ENCODE measurements at places on chromosomes 1 and 21.

GRCh38 chr1:39933956-39934941 is 20.7 kb upstream of the MFSD2A start:
- no peak for DNase-seq

DNA sequence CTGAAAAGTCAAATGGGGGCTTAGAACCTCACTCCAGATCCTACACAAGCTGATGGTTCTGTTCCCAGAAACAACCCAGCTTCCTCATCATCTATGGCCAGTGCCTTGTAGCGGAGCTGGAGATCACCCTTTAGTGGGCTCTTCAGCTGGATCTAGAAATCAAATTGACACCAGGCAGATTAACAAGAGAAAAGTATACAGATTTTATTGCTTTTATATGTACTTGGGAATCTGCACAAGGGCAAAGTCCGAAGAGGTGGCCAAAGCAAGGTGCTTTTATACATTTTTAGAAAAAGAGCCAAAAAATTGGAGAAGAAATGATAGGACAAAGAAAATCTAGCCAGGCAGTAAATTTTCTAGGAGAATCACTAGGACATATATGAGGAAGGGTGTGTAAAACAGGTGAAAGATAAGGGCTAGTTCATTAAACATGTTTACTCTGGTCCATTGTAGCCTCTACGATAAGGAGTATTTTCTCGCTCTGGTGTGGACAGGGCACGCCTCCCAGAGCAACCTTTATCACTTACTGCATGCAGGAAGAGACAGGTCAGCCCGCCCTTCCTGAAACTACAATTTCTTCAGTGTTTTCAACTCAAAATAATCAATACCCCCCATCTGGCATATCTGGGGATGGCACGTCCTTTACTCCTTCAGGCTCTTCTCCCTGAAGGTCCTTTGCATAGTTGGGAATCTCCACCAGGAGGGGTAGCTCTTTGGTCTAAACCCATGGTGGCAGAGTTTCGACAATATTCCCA is 14.0 kb upstream of the LGALS8 start:
- no peak for DNase-seq

DNA sequence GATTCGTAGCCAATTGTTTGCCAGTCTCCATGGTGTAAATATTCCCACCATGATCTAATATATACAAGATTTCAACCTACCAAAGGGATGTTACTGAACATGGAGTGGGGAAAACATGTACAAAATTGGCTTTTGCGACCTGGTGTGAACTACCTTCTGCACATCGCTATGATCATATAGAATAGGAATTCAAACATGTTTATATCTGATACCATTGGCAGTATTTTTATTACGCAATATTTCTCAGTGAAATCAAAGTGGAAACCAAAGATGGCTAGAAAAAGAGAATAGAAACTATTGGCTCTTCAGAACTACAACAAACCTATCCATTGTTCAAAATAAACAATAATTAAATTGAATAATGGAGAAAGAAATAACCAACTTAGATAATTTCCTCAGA is 285.1 kb downstream of the TPR start:
- DNase-seq, result no peak

- DNase-seq, result no peak
These were observed 9.4 kb downstream of the GLUL start for GRCh38 chr1:182381962-182382819.

GRCh38 chr1:2465371-2466269 is 10.5 kb upstream of the PLCH2 start:
- no peak for DNase-seq

GRCh38 chr1:23400324-23401114 is 24.0 kb downstream of the TCEA3 start:
- no peak for DNase-seq

GRCh38 chr1:17094664-17095063 is 24.6 kb downstream of the PADI2 start:
- no peak for DNase-seq

GRCh38 chr1:109096120-109096519 is 5.6 kb downstream of the TMEM167B start:
- no peak for DNase-seq

GRCh38 chr1:206495011-206495461 is 12.3 kb upstream of the RASSF5 start:
- no peak for DNase-seq

DNA sequence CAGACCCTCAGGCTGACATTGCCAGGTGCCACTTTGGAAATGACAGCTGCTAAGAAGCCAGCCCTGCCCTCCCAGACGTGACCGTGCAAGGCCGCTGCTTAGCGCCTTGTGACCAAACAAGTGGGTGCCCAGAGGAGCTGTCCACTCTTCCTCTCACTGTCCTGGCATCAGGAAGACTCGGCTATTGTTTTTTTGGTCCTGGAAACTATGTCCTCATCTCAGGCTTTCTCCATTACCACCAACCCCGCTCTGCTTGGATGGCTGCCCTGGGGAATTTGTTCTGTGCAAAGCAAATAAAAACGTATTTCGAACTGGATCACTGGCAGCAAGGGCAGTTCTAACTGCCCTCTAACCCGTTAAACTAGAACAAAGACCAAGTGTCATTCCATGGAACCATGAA is 13.7 kb upstream of the TENT5C start:
- DNase-seq, result no peak

GRCh38 chr1:194300776-194301175 is 1114.4 kb upstream of the B3GALT2 start:
- no peak for DNase-seq

- no peak for DNase-seq
These were observed 2.6 kb downstream of the PTAFR start for GRCh38 chr1:28173980-28174297.

GRCh38 chr1:200294241-200294640 is 115.6 kb downstream of the ZNF281 start:
- DNase-seq, result no peak

- peak; percentile 35 for DNase-seq
These were observed 36.7 kb downstream of the ERI3 start for GRCh38 chr1:44318097-44319088.

DNA sequence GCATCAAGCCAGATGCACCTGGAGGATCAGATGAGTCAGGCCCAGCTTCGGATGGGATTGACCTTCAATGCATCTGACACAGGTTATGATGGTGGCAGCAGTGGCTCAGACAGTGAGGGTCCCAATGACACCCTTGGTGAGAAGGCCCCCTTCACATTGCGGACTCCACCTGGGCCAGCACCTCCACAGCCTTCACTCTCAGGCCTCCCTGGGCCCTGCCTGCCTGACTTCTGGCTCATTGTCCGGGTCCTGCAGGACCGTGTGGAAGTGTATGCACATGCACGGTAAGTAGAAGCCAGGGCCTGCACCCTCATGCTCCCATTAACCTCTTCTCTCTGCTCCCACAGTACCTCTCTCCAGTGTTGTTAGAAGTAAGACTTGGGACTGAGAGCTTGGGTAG is 20.8 kb downstream of the HYI start:
- DNase-seq, result peak; percentile 1

- no peak for DNase-seq
These were observed 137.9 kb downstream of the SLC45A1 start for GRCh38 chr1:8455700-8456307.

- no peak for DNase-seq
These were observed 5.4 kb downstream of the KRTAP10-12 start for GRCh38 chr21:44702111-44702972.

DNA sequence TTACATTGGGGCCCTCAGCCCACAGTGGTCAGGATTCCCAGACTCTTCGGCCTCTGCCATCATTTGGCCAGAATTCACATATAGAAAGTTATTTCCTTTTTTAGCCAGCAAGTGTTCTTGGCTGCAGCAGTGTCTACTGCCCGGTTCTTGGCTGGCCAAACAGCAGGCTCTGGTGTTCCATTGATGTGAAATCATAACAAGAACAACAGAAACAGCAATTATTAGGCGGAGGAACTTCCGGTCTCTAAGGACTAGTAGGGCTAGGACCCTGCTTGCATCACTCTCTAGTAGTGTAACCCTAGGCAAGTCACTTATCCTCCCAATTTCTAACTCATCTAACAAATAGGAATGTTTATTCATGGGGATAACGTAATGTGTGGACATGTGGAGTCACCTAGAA is 8.7 kb upstream of the GJA5 start:
- no peak for DNase-seq

- DNase-seq, result no peak
These were observed 43.1 kb downstream of the KIF21B start for GRCh38 chr1:200980452-200980772.

GRCh38 chr1:194866153-194866552 is 1679.7 kb upstream of the B3GALT2 start:
- DNase-seq, result no peak

DNA sequence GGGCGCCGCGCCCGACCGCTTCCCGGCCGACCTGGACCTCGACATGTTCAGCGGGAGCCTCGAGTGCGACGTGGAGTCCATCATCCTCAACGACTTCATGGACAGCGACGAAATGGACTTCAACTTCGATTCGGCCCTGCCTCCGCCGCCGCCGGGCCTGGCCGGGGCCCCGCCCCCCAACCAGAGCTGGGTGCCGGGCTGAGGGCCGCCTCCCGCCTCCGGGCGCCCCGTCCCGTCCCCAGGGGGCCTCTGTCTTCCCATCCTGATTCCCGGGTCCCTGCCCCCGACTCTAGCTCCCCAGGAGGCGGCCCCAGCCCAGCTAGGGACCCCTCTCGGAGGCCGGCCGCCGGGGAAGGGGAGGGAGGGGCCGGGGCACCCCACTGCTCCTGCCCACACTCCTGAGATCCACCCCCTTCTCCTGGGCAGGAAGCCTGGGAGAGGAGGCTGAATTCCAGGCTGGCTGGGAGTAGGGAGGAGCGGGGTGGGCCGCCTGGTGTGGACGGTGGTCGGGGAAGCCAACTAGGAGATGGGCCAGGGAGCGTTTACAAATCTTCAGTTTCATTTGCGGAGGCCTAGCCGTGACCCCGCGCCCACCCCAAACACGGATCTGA is 21.4 kb downstream of the FOXO6 start:
- no peak for DNase-seq

- DNase-seq, result no peak
These were observed 1.2 kb downstream of the CHD5 start for GRCh38 chr1:6178751-6179563.

GRCh38 chr1:5733596-5733995 is 258.6 kb downstream of the NPHP4 start:
- no peak for DNase-seq

DNA sequence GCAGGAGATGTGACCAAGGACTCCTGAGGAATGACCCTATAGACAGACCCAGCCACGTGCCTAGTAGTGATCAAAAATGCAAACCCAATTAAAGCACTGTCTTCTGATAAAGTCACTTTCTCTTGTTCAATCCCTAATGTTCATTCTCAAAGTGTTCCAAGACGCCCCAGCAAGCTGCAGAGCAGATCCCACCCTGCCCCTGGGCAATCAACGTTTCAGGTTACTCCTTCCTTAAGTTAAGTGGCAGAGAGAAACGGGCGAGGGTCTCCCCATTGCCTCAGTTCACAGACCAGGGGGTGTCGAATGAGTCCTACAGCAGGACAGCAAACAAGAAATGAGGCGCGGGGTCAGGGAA is 699 bp upstream of the RGS2 start:
- no peak for DNase-seq

DNA sequence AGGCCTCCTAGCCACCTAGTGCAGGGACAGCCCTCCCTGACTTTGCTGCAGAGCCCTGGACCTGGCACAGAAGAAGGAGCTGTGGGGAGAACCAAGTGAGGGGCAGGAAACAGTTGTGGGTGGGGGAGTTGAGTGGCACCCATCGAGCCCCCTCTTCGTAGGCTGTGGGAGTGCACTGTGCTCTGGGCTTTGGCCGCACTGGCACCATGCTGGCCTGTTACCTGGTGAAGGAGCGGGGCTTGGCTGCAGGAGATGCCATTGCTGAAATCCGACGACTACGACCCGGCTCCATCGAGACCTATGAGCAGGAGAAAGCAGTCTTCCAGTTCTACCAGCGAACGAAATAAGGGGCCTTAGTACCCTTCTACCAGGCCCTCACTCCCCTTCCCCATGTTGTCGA is 1.2 kb downstream of the DUSP23 start:
- DNase-seq, result no peak

DNA sequence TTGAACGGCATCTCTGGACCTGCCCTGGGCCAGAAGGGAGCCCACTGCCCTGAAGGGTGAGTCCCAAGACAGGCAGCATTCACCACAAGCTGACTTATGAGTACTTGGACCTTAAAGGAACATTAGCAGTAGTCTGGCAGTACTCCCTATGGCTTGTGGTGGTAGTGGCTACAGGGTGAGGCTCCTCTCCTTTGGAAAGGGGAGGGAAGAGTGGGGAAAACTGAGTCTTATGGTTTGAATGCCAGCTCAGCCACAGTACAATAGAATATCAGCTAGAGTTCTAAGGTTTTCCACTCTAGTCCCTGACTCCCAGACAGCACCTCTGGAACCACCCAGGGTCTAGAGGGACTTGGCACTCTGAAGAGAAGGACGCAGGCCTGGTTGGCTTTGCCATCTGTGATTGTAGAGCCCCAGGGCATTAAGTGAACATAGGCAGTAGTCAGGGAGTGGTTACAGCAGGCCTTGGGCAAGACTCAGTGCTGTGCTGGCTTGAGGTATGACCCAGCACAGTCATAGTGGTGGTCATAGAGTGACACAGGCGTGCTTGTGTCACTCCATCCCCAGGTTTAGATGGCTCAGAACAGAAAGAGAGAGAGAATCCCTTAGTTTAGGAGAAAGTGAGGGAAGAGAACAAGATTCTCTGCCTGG is 31.0 kb downstream of the CD53 start:
- no peak for DNase-seq

DNA sequence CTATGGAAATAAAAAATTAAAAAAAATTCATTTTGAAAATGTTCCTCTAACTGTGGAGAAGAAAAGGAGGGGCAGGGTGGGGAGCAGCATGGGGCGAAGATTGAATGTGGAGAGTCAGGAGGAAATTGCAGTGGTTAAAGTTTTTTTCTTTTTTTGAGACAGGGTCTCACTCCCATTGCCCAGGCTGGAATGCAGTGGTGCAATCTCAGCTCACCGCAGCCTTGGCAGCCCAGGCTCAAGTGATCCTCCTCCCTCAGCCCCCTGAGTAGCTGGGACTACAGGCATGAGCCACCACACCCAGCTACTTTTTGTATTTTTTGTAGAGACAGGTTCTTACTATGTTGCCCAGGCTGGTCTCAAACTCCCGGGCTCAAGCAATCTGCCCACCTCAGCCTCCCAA is 67.6 kb downstream of the ADSS2 start:
- DNase-seq, result no peak

All from activated naive CD4-positive, alpha-beta T cell treated with anti-CD3 and anti-CD28 coated beads, Interleukin-2, amount 50 U/mL, for 16 hours (primary cell).